ENCODE measurements at places on chromosomes 3 and 15.

DNA sequence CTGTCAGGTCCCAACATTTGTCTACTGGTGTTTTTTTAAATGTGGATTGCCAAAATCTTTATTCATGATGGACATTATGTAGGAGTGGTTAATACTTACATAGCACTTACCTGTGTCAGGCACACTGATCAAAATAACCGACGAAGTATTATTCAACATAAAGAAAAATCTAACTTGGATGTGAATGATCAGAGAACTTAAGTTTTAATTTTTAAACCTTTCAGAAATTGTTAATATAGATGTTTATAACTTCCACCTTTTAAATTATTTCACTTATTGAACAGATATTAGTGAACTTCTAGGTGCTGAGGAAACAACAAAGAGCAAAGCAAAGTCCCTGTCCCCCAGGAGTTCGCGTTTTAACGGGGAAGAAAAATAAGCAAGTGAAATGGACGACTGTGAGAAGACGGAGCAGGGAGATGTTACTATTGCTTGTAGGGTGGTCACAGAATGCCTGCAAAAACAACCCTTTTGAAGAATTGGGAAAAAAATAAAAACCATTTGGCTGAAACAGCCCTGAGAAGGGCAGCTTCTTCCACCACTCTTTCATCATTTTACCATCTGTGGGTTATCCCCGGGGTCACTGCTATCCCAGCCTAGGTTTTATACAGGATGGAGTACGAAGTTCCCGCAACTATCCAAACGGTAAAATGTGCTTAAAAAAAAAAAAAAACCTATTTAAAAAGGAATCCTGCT is 915 bp upstream of the APH1B start:
- no peak for DNase-seq

- DNase-seq = no peak
These were observed 7.3 kb upstream of the FURIN start for GRCh38 chr15:90860942-90861675.

GRCh38 chr15:65644282-65644681 is 22.5 kb downstream of the SLC24A1 start:
- no peak for DNase-seq

- no peak for DNase-seq
These were observed 87.2 kb downstream of the EBLN2 start for GRCh38 chr3:73148682-73149081.

DNA sequence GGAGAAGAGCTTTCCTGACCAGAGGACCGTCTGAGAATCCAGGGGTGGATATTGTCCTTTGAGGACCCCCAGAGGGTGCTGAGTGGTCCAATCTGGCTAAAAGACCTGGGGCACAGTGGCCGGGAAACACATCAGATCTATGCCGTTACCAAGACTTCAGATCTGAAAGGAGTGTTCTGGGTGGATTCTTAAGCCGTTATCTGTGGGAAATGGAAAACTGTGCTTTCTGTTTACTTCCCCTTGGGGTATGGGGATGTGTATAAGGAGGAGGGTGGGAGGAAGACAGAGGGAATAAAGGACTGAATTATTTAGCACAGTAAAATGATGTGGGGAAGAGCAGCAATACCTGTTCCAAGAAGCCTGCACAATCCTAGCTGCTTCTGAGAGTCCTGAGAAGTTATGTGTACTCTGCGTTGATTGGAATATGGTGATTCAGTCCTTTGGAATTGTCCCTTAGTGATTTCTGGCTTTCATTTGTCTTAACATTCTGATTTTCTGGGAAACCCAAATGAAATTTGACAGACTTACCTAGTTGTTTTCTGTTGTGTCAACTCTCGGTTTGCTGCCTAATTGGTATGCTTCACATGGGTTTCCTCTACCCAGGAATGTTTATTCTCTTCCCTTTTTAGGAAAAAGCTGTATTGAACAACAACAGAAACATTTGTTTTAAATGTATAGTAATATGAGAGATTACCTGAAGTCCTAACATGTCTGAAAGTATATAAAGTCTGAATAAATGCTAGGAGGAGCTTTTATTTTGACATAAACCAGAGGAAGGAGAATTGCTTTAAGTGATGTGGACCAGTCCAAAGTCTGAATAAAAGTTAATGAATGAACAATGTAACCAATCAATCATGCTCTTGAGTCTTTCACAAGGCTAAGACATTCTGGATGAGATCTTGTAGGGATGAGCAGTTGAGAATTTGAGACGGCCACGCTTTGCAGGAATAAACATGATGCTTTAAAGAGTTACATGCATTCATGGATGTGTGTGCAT is 427.1 kb upstream of the C2CD4B start:
- DNase-seq = no peak

GRCh38 chr3:43126536-43126935 is 20.7 kb upstream of the POMGNT2 start:
- no peak for DNase-seq

- DNase-seq = no peak
These were observed 154.2 kb upstream of the TSPAN3 start for GRCh38 chr15:77225088-77225487.

GRCh38 chr3:185705498-185705897 is 119.3 kb downstream of the IGF2BP2 start:
- no peak for DNase-seq

- DNase-seq = no peak
These were observed 183.7 kb downstream of the DPH6 start for GRCh38 chr15:35362195-35362829.

GRCh38 chr3:87219611-87220010 is 7.5 kb upstream of the CHMP2B start:
- no peak for DNase-seq

DNA sequence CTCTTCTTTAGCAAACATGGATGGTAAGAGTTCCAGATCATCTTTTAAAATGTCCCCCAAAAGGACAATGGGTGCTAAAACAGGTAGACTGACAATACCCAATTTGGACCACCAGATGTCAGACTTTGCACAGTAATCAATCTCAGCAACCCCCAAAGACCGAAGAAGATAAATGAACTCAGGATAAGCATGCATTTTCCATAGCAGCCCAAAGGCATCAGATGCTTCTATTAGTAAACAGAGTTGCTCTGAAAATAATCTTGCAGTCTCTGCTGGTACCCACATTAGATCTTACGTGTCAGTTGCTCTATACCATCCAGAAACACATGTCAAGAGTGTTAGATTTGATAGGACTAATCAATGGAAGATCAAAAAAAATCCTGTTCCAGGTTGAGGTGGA is 20.6 kb downstream of the MYH15 start:
- DNase-seq = peak; percentile 10

DNA sequence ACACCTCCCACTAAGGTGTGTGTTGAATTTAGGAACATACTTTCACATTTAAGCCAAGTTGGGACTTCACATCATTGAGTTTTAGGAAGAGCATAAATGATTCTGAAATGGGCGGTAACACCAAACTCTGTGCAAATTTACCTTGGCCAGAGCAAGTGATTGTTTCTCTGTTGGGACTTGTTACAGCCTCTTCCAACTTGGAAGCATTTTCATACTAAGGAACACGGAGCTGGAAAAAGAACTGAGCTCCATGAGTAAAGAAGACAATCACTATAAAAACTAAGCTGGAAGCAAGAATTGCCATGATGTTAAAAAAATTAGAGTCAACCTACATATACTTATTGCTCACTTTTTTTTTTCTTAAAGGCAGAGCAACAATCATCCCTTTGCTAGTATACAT is 371.3 kb downstream of the ERC2 start:
- no peak for DNase-seq

GRCh38 chr3:29245441-29245840 is 35.4 kb upstream of the RBMS3 start:
- no peak for DNase-seq

GRCh38 chr15:101266034-101266433 is 11.3 kb downstream of the SELENOS start:
- DNase-seq = no peak

- no peak for DNase-seq
These were observed 59.6 kb downstream of the MAGI1 start for GRCh38 chr3:65979162-65979561.

DNA sequence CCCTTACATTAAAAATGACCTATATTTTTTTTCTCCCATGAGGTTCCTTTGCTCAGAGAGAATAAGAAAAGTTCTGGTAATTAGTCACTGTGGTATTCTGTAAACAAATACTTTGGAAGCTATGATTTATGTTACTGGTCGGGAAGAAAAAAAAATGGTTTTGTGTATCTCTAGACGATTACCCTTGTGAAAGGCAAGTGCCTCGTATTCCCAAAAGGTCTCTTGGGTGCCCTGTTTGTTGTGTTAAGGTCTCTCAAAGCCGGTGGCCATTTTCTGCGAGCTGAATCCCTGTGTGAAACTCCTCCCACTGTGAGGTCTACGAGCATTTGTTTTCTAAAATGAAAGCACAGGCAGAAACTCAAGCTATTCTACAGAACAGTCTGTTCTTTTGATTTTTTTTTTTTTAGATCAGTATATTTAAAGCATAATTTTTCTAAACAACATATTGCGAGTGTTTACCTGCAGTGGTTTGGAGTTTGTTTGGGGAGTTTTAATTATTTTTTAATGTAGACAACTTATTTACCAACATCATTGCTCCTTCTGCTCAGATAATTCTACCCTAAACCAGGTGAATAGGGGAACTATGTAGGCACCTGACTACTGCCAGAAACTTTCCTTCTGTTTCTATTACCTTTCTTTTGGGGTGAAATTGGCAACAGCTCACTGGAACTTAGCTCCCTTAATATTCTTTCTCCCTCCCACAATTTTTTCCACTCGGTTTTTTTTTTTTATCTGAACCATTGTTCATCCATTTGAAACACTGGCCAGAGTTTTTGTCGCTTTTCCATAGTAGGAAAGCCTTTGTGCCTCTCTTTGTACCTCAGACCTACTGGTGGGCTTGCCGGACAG is 44.0 kb downstream of the ZBTB38 start:
- no peak for DNase-seq

DNA sequence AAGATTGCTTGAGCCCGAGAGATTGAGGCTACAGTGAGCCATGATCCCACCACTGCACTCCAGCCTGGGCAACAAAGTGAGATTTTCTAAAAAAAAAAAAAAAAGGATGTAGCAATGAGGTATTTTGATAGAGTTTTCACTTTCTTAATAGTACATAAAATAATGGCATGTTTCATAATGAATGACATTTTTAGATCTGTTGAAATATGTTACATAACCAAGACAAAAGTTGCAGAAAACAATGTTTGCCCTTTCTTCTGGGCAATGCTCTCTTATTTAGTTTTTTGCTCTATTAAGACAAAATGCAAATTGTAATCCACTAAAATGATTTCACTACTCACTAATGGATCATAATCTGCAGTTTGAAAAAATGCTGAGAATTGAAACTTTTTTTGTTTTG is 4.4 kb upstream of the MAPK6 start:
- DNase-seq = no peak

DNA sequence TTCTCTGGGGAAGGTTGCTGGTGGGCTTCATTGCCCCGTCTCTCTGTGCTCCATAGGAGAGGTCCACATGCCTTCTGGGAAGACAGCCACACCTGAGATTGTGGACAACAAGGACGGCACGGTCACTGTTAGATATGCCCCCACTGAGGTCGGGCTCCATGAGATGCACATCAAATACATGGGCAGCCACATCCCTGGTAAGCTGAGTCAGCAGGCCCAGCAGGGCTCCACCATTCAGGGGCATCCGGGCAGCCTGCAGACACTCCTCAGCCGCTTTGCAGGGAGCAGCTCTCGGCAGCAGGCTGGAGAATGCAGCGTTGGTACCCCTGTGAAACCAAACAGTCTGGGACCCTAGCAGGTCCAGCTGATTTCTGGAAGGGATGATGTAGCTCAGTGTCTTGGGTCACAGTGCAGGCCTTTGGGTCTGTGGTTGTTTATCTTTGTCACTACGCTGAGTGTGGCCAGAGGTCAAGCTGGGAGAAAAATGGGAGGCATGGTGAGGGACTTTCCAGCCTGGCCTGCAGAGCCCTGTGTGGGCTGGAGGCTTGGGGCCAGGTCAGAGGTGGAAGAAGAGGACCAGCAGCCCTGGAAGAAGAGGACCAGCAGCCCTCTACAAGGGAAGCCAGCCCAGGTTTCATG is 67.2 kb downstream of the DNASE1L3 start:
- no peak for DNase-seq

Measured in GDM1 (cell line).